Left ventricle myocardium inferior (tissue), 1 donor: ENCODE measurements at places on chromosomes 11 and 22.
A peak's percentile ranks its signal among the peaks of the same experiment; 100 is the strongest.

DNA sequence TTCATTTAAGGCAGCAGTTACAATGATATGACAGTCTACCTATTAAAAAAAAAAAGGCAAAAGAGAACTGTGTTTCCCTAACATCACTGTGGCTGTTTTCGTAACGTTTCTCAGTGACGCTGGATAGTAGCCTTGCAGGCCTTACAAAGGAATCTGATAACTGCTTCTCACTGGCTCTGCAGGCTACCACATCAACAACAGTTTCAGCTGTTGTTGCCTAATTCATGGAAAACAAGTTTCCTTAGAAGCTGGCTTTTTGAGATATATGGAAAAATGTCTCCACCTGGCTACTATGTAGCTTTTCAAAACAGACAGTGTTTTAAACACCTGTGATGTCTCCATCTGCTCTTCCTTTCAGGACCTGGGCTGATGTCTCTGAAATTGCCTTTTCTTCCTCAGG lies 3.8 kb downstream of the OR51V1 start:
- no peak for DNase-seq

DNA sequence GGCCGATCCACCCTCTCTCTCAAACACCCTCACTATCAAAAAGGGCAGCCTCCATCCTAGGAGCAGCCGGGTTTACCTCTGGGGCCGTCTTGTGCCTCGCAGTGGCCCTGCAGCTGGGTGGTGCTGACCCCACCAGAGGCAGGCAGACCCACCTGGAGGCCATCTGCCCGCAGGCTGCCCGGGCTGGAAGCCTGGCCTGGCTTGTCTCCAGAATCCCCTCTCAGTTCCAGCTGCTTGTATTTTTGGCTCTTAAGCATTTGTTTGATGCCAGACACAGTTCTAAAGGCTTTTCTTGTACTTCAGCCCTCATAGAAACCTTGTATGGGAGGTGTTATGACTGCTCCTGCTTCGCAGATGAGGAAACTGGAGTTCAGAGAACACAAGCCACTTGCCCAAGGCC lies 4.2 kb upstream of the NFAM1 start:
- no peak for DNase-seq

DNA sequence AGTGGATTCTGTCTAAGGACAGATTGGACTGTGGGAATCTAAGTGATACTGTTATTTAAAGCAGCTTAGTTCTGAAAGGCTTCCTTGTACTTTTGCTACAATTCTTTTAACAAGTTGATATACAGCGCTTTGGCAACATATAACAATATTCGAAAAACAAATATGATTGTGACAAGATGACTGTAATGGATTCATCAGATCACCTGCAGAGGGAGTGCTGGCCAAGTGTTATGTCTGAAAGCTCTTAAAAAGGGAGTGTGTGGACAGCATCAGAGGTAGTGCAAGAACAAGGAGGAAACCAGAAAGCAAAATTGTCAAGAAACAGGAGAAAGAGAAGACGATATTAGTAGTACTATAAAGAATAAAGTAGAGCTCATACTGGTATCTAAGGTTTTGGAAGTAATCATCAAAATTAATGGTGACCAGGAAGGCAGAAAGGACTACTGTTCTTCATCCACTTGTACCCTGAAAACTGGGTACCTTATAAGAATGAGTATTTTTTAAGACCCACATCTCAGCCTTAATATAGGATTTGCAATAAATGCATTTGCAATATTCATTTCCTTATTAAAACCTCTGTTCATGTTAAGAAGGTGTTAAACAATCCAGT lies 1112.0 kb upstream of the CCDC90B start:
- no peak for DNase-seq

- DNase-seq, result no peak
Measured at GRCh38 chr11:86589856-86590589, 82.4 kb downstream of the ME3 start.

- no peak for DNase-seq
Measured at GRCh38 chr11:12540913-12541582, 133.2 kb upstream of the TEAD1 start.

GRCh38 chr11:8767466-8768142 lies 85.0 kb downstream of the RPL27A start:
- DNase-seq, result no peak

GRCh38 chr11:127063241-127063640 lies 62.7 kb upstream of the KIRREL3 start:
- DNase-seq, result no peak

DNA sequence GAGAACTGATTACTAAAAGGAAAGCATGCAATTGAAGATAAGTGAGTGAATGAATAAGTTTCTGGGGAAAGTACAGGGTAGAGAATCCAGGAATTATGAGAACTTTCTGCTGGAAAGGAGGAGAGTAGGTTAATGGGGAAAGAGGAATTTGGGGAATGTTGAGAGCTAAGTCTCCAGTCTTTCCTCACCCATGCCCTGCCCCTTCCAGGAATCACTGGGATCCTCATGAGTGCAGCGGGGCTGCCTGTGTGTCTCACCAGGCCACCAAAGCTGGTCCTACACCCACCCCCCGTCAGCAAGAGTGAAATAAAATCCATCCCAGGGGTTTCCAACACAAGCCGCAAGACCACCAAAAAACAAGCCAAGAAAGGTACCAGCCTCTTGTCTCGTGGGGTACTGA lies 17.0 kb downstream of the DTX4 start:
- no peak for DNase-seq

GRCh38 chr11:35355102-35355749 lies 64.1 kb downstream of the SLC1A2 start:
- DNase-seq, result no peak

DNA sequence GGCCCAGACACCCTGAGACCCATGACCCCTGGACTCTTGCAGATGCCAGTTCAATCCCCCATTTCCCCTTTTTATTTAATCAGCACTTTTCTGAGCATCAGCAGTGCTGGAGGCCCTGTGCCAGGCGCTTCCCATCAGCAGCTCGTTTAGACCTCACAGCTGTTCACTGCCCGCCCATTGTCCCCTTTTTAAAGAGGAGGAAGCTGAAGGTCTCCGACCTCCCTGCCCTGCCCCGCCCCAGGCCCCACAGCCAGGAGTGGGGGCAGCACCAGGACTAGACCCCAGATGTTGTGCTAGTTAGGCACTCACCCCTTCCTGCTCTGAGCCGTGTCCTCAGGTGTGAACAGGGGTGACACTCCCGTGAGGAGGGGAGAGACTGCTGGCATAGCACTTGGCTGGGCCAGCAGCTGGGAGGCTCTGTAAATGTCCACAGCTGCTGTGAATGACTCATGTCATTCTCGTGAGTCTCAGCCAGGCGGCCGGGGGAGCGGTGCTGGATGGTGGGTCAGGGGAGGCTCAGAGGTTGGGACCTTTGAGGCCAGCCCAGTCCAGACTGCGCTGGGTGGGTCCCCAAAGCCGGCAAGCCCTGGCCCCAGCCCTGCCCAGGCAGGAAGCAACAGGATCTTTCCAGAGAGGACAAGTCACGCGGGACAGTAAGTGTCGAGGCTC lies 19.9 kb downstream of the EMID1 start:
- peak; percentile 64 for DNase-seq

DNA sequence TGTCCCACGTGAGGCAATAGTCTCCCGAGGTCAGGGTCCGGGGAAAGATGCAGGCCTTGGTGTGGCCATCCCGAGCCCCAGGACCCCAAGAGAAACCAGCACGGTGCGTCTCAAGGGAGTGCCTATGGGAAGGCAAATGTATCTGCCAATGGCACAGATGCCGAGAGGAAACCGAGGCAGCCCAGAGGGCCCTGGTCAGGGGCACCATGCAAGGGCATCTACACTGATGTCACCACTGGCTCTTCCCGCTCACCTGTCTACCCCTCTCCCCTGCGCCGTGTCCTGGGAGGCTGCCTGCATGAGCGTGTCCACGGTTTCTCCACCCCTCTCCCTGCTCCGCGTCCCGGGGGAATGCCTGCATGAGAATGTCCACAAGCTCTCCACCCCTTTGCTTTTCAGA lies 1318.8 kb downstream of the TBC1D22A start:
- no peak for DNase-seq

DNA sequence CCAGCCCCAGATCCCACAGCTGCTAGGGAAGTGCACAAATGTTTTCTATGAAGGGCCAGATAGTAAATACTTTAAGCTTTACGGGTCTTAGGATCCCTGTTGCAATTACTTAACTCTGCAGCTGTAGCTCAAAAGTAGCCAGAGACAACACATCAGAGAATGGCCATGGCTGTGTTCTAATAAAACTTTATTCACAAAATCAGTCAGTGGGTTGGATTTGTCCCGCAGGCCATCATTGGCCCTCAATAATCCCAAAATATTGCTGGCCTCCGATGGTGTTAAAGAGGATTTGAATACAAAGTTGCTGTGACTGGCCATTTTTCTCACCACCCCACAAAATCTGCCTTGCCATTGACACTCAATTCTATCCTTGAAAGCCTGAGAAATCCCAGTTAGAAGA lies 49.6 kb downstream of the ISX start:
- no peak for DNase-seq

- no peak for DNase-seq
Measured at GRCh38 chr11:8091721-8092120, 10.7 kb downstream of the TUB start.
